Smooth muscle cell of the brain vasculature (primary cell): ENCODE measurements at places on chromosomes 2 and 18.

GRCh38 chr2:30899516-30900054 is 92.3 kb upstream of the CAPN13 start:
- DNase-seq, result no peak

DNA sequence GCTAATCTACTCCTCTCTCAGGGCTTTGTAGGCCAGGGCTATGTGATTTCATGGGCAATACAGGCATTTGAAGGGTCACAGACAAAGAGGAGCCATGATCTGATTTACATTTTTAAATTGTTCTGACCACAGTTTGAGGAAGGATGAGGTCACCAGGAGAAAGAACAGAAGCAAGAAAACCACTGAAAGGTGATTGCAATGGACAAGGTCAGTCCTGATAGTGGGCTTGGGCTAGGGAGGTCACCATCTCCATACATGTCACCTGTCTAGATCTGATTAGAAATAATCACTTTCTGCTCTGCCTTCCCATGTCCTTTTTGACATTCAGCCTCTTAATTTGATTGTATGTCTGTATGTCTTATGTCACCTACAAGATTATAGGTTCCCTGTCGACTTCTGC is 248.9 kb upstream of the CWC22 start:
- no peak for DNase-seq

DNA sequence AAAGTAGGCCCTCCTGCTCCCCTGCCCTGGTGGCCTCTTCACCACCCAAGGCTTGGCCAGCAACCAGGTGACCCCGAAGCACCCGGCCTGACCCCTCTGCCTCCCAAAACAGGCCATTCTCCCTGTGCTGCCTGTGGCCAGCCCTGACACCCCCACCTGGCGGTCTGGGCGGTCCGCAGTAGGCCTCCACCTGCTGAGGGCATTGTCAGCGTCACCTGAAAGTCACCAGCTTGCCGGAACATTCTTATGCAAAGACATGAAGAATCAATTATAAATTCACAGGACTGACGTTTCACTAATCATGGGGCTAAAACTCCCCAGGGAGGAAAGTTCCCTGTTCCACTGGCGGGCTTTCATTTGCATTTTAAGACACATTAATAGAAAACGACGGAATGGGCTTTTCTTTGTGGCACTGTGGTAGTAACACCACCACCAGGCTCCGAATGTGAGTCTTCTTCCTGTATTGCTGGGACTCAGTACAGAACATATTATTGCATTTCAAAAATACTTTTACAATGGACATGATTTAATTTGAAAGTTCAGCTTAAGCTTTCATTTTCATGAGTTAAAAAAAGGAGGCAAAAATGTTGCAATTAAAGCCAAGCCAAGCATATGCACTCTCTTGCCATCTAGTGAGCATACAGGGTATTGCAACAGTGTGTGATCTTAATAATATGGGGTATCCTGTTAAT is 57.4 kb downstream of the ADI1 start:
- peak; percentile 45 for DNase-seq

GRCh38 chr2:173370198-173370597 is 15.5 kb downstream of the CDCA7 start:
- DNase-seq, result no peak

- no peak for DNase-seq
Measured at GRCh38 chr2:208127090-208127489, 2.5 kb downstream of the CRYGC start.

- DNase-seq, result no peak
Measured at GRCh38 chr2:45804987-45805755, 153.7 kb downstream of the PRKCE start.

DNA sequence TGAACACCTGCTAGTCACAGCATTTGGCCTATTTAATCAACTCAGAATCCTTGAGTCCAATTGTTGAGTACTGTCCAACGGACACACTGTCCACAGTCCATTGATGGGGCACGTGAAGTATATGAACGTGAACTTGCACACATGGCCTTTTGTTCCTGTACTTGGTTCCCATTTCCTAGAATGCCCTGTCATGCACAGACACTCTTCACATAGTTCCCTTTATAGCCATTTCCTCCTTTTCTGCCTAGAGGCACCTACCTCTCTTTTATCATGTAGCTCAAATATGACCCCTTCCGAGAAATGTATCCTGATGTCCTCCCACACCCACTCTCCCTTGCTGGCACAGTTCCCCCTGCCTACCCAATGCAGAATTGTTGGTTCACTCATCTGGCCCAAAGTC is 8.7 kb upstream of the CRYGA start:
- DNase-seq, result no peak

DNA sequence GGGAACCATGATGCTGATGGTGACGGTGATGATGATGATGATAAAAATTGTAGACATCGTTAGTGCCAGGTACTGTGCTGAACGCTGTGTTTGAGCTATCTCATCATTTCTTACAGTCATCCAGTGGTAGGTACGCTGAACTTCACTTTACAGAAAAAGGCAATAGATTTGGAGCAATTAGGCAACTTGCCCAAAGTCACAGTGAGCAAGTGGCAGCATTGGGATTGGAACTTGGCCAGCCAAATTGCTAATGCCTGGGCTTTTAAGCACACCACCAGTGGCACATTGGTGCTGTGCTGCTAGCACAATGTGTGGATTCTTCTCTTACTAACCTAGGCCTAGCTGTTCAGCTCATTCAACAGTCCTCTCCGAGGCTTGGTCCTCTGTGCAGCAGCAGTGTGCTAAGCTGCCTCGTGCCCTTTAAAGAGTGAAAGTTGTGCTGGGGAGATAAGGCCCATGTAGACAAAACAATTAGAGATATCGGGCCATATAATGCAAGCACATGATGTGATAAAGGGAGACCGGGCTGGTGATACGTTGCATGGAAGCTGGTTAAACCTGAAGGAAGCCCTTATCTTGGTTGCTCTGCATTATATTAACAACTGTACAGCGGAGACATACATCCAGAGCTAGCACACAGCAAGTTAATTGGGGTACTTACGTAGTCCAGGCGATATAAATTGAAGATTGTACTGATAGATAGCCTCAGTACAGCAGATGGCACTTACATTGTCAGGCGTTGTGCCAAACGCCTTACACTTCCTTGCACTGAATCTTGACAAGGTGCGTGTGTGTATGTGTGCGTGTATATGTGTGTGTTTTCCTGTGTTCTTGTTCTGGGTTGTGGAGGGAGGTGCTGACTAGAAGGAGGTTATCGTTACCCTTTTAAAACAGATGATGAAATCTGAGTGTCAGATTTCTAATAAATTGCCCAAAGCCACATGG is 28.4 kb downstream of the HK2 start:
- no peak for DNase-seq

DNA sequence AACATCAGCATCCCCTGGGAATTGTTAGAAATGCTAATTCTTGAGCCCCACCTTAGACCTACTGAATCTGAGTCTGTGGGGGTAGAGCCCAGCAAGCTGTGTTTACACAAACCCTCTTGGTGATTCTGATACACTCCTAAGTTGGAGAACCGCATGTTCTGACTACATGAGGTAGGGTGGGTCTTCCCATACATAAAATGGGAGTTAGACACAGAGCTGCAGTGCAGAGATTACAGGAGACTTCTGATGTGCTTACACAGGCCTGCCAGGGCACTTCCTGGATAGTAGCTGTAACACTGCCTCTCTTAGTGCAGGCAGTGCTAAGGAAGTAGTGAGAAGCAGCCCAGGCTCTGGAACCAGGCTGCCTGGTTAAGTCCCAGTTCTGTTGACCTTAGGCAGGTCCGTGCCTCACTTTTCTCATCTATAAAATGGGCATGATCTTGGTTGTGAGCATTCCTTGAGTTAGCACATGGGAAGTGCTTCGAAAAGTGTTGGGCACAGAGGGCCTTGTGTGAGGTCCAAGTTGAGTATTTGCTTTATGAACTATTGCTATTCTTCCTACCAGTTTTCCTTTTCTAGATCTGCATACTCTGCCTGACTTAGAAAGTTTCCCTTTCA is 67.3 kb downstream of the GLI2 start:
- DNase-seq, result no peak

- no peak for DNase-seq
Measured at GRCh38 chr18:42137693-42138375, 182.8 kb downstream of the PIK3C3 start.

GRCh38 chr2:213166109-213166508 is 14.7 kb upstream of the IKZF2 start:
- no peak for DNase-seq

- no peak for DNase-seq
Measured at GRCh38 chr18:52408800-52409302, 68.9 kb downstream of the DCC start.

DNA sequence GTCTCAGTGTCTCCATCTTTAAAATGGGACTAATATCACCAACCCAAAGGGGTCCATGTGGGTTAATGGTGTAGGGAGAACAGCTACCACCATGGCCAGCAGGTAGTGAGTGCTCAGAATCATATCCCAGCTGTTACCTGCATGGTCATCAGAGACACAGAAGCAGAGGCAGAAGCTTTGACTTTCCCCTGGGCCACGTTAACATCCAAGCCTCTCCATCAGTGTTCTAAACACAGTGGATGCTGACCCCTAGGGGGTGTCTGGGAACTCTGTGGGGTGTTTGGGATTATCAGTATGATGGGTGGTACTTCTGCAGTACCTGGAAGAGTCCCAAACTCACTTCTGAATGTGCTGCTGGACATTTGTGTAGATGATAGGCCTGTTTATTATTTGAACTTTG is 93.6 kb downstream of the GYPC start:
- DNase-seq, result no peak

- no peak for DNase-seq
Measured at GRCh38 chr2:74764429-74765272, 69.3 kb upstream of the HK2 start.

- no peak for DNase-seq
Measured at GRCh38 chr18:64718808-64719207, 569.9 kb upstream of the LINC00305 start.

- no peak for DNase-seq
Measured at GRCh38 chr2:165122521-165122920, 81.3 kb downstream of the SCN3A start.

DNA sequence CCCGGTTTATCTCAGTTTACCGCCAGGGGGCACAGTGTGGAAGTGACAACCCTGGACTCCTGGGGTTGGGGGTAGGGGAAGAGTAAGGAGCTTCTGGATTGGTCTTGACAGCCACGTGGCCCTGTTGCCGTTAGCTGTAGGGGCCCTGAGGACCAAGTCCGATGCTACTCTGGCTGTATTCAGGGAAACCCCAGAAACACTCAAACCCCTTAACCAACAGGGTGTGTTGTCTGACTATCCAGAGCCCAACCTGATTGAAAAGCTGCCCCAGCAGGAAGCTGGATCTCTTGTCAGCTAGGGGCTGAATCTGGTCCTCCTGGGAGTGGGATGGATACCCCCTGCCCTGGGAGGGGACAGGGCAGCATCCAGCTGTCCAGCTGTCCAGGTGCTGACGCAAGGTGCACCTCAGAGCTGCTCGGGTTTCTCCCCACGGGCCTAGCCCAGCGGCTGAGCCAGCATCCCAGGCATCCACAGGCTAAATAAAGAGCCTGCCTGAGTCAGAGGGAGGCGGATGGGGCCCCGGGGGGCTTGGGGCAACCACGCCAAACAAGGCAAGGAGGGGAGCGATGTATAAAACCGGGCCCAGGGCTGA is 3.1 kb upstream of the GMPPA start:
- no peak for DNase-seq

GRCh38 chr2:238250896-238251295 is 11.1 kb upstream of the HES6 start:
- no peak for DNase-seq

DNA sequence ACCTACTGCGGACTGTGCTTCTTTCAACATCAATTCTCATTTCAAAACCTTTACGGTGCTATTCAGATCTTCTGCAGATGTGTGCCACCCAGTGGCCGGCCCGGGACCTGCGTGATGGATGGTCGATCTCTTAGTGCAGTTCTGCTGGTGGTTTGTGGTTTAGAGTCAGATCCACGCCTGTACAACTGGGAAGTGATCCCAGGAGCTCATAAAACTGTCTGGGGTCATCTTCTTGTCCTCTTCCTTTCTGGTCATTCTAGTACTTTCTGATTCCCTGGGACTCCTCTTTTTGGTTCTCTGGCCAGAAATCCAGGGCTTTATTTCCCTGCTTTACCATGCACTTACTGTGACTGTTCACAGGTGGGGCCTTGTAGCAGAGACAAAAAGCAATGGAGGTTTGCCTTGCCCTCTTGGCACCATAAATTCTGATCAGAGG is 15.8 kb upstream of the SELENOI start:
- DNase-seq, result peak; percentile 46

- DNase-seq, result no peak
Measured at GRCh38 chr2:170505631-170506275, 209.4 kb upstream of the SP5 start.

DNA sequence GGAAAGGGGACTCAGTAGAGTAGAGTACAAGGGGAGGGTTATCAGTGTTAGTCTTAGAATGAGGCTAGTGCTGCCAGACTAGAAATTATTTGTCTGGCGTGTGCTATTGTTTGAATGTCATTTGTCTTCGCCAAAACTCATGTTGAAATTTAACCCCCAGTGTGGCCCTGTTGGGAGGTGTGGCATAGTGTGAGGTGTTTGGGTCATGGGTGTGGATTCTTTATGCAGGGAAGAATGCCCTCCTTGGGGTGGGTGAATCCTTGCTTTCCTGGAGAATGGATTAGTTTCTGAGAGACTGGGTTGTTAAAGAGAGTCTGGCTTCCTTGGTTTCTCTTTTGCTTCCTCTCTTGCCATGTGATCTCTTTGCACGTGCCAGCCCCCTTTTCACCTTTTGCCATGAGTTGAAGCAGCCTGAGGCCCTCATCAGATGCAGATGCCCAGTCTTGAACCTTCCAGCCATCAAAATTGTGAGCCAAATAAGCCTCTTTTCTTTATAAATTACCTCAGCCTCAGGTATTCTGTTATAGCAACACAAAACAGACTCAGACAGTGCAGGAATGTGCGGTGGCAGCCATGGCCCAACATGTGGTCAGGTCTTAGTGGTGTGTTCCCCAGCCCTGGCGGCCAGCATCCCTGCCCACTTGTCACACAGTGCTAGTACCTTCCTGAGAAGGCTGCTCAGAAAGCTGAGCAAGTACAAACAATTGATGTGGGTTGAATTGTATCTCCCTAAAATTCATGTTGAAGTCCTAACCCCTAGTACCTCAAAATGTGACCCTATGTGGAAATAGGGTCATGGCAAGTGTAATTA is 48.4 kb upstream of the NAB1 start:
- no peak for DNase-seq

- DNase-seq, result peak; percentile 83
Measured at GRCh38 chr2:43484323-43484930, 111.4 kb downstream of the THADA start.

GRCh38 chr2:43751476-43751990 is 22.3 kb upstream of the DYNC2LI1 start:
- DNase-seq, result no peak

DNA sequence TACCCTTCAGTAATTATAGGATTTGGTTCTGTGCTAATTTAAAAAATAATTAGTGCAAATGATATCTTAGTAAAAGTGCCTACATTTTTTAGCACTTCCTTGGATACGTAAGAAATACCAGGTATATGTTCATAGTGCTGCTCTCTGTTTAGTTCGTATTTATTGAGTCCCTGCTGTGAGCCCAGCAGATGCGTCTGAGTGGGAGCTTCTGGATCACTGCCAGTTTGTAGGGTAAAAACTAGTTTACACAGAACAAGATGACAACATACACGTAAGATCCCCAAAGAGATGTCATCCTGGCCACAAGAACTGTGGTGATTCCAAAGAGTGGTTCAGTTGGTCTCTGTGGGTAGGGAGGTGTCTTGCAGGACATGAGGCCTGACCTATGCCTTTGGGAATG is 103.2 kb downstream of the CTIF start:
- DNase-seq, result no peak
